ENCODE measurements at places on chromosomes 6 and 20. TPM values are rescaled to one million over a fixed set of nuclear protein-coding genes. Genes with fewer than 3 reads are reported as not detected.

OR2J3 gene
- total RNA-seq = not detected

DUSP15 gene
- total RNA-seq = 0.22 TPM

DNA sequence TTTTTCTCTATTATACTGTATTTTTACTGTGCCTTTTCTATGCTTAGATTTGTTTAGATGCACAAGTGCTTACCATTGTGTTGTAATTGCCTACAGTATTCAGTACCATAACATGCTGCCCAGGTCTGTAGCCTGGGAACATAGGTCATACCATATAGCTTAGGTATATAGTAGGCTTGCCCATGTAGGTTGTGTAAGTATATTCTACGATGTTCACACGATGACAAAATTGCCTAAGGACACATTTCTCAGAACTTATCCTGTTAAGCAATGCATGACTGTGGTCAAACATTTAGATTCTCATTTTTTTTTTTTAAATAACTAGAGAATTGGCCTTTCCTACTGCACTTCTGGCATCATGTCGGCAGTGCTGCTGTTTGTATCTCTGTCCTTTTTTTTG, 253.7 kb upstream of the SUPT3H start:
- DNase-seq = no peak

GRCh38 chr6:100078509-100078908, 84.5 kb upstream of the MCHR2 start:
- no peak for DNase-seq

DNA sequence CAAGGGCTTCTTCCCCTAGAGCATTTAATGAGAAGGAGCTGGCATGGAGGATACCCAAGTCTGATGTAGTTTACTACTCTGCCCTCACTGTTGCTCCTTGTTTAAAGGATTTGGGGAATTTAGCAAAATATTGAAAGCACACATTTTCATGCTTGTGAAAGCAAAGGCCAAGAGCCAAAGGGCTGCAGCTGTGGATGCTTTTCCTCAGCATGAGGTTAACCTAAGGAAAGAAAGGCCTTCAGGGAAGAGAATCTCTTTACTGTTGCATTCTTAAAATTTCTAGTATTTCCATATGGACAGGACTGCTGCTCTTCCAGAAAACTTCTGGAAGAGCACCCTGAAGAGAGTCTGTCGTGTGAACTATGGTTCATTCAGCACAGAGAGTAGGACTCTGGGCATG, 45.9 kb upstream of the SASH1 start:
- DNase-seq = no peak

GRCh38 chr6:109309917-109310316, 72.3 kb downstream of the CD164 start:
- no peak for DNase-seq

- no peak for DNase-seq
These were observed 10.8 kb downstream of the ASXL1 start for GRCh38 chr20:32368925-32369324.

WFDC2 gene
- total RNA-seq = 1.2 TPM

- no peak for DNase-seq
These were observed 220.3 kb downstream of the NRN1 start for GRCh38 chr6:5786321-5786968.

DNA sequence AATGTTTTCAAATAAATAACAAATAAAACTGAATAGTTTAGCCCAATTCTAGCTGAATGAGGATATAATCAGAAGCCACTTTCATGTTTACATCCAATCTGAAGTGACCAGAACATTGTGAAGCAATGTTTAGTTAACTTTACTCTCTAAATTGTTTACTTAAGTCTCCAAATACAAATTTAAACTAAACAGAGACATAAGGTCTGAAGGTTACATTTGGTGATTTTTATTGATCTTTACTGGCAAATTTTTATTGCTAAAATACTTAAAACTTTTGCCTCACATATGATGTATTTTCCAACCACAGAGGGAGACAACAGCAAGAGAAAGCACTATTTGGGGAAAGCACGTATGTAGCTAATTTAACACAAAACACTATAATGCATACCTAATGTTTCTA, 106.8 kb upstream of the THEMIS start:
- DNase-seq = no peak

- no peak for DNase-seq
These were observed 395.3 kb downstream of the CD109 start for GRCh38 chr6:74091136-74091793.

TRAPPC3L gene
- not detected for total RNA-seq

BPI gene
- 0.26 TPM for total RNA-seq

- DNase-seq = no peak
These were observed 123.2 kb upstream of the RPS6KA2 start for GRCh38 chr6:166750108-166750793.

GRCh38 chr6:14277405-14277930, 159.9 kb downstream of the CD83 start:
- DNase-seq = no peak

DNA sequence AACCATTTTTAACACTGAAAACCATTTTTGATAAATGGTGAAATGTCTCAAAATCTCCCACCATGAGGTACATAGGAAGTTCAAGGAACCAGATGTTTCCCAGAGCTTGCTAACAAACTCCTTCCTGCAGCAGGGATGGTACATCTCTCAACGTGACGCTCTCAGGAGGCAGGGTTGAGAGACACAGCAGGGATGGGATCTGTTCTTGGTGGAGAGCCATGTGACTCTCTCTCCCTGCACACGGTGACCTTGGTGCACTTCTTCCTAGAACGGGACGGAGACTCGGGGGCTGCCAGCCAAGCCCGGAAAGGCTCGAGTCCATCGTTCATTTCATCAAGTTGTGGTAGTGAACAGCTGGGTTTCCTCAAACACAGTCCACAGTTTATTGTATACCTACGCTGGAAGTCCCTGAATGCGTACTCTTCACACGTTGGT, 94.2 kb downstream of the FAM50B start:
- DNase-seq = no peak

DNA sequence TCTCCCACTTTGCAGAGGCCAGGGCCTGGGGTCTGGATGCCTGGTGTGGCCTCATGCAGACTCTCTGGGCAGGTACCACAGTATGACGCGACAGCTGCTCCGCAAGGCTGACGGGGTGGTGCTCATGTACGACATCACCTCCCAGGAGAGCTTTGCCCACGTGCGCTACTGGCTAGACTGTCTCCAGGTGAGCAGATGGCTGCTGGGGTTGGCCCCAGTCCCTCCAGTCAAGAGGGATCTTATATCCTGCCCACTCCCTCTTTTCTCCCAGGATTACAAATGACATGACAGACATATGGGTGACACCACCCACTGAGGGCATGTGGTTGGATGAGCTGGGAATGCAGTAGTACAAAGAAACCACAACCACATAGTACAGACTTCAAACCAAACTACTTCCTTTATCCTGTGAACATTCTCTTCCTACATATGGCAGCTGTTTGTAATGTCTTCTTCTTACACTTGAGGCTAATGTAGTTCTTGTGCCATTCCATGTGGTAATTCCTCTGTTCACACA, 29.9 kb downstream of the RAB44 start:
- DNase-seq = no peak

THEMIS gene
- 0.09 TPM for total RNA-seq

GRCh38 chr6:63307581-63308246, 12.1 kb downstream of the LGSN start:
- no peak for DNase-seq

- no peak for DNase-seq
These were observed 287.0 kb upstream of the RSPO3 start for GRCh38 chr6:126831461-126831860.

DNA sequence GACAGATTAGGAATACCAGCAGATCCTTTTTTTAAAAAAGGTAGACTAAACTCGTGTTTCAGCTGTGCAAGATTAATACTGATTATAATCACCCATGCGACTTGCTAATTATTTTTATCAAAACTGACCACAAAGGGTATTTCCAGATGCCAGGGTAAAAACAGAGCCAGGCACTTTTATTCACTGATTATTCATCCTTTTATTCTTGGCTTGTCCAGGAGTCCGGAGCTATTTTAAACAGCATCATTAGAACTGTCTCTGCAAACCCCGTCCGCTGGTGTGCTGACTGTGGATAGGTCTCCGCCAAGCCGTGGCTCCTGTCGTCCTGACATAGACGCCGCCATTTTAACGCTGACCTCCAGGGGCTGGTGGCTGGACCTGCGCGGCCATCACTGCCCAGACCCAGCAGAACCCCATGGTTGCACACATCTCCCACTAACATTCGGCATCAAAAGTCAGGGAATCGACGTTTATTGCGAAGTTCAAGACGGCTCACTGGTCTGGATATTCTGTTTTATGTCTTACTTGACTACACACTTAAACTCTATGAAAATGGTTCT, 364.8 kb downstream of the THBS2 start:
- no peak for DNase-seq

DNA sequence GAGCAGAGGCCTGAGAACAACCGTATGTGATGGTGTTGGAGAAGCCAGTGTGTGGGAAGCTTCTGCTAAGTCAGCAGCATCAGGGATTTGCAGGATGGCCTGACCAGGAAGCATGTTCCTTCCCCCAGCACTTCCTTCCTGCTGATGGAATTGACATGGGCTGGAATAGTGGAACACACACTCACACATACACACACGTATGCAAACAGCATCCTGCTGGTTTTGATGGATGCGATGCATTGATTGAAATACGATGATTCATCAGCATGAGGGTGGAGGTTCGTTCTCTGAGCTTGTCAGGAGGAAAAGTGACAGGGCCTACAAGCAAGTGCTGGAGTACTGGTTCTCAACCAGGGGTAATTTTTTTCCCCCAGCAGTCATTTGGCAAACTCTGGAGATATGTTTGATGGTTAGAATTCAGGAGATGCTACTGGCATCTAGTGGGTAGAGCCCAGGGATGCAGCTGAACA, 229.1 kb downstream of the NFATC2 start:
- DNase-seq = no peak

DNA sequence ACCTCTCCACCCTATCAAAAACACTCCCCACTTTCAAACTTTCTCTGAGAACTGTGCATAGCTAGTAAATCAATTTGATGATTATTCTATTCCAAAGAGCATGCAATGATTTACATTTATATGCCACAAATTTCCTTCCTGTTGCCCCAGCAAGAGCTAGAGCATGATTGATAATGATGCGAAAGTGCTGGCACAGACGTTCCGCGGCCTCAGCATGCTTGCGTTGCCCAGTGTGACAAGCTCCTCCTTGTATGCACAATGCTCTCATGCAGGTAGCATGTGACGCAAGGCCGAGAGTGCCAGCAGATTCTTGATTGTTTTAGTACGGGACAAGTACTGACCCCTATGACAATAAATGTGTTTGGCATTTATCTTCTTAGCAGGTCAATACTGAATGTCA, 696.3 kb upstream of the SLC35B3 start:
- DNase-seq = peak; percentile 84

DNA sequence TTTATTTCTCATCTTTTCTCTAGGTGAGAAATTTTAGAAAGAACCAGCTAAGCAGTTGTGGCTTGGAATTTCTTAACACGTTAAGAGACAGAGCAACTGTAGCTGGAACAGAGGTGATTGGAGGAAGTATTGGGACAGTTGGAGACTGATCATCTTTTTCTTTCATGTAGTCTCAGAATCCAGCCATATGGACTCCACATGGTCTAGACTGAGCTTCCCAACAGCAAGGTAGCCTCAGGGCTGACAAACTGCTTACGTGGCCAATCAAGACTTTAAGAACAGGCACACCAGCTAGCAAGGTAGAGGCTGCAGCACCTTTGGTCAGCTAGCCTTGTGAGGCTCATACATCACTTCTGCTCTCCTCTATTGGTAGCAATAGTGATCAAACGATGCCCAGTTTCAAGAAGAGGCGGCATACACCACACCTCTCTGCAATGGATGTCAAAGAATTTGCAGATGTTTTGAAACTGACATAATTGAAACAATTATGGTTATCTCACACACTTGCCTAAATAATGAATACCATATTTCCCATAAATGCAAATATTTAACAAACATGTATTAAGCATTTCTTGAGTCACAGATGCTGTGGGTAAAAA, 590.5 kb upstream of the SLC35B3 start:
- DNase-seq = no peak

DNA sequence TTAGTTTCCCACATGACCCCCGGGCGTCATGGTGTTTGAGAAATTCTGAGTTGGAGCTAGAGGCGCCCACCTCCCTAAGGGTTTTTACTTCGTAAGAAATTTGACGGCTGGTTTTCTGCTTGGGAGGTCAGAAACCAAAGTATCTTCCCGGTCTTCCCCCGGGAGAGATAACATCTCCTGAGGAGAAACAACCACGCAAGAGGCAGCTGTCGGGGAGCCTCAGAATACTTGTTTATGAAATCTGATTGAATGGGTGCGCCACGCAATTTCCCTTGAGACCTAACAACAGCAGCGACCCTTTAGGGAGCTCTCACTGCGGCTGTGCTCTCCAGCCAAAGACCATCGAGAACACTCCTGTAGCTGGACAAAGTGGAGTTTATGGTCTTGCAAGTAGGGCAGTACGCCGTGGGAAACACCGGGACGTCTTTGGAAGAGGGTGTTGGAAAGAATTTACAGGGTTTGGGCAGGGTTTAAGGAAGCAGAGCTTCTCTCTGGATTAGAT, 608 bp upstream of the EIF2S2 start:
- DNase-seq = peak; percentile 26

- no peak for DNase-seq
These were observed 464.2 kb downstream of the QKI start for GRCh38 chr6:163878698-163879097.

DNA sequence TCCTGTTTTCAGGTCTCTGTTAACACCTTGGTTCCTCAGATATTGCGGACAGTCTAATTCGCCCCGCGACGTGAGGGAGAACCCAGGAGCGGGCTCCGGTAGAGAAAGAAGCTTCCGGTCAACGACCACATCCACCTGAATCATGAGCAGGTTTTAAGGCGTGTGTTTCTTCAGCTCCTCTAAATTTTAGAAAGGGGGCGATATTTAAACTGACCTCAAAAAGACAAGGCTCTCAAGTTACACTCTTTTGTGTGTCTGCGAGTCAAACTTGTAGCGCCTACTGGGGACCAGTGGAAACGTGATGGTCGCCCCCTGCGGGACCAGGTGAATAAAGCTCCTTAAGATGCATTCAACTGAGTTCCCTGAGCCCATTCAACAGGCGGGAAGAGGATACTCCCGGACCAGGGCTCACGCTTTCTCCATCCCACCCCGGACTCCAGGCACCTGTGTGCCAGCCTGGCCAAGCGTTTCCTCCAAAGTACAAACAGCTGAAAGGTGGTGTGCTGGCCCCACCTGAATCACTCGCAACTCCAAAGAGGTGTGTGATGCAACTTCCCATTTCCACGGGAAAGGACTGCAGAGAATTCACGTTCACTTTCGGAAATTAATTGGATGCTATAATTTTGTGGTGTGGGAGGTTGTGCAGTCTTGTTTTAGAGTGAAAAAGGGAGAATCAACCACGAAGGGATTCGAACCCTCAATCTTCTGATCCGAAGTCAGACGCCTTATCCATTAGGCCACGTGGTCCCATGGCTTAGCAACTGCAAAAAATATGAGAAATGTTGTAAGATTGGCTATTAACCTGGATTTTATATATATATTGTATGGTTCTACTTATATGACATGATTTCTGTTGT, 17.0 kb downstream of the GPX5 start:
- DNase-seq = no peak

FKBP1C gene
- total RNA-seq = not detected

Data from right lobe of liver (tissue), 6 donors.